ENCODE measurements at places on chromosomes 3 and 15.

GRCh38 chr15:57387564-57388076 is 11.3 kb downstream of the CGNL1 start:
- DNase-seq: no peak

GRCh38 chr3:171156401-171157010 is 130.0 kb upstream of the SLC2A2 start:
- DNase-seq: no peak

GRCh38 chr3:32862247-32862935 is 44.6 kb downstream of the TRIM71 start:
- no peak for DNase-seq

DNA sequence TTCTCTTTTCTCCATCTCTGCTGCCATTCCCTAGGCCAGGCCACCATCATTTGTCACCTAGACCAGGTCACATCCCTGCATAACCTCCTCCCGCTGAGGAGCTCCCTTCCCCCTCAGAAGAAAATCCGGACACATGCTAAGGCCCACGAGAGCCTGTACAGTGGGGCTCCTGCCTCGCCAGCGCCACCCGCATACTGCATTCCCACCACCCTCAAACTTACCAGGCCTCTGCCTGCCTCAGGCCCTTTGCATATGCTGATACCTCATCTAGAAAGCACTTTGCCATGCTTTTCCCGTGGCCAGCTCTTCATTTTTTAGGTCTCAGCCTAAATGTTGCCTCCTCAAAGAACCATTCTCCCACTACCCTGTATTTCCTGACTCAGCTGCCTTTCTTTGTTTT is 220.1 kb upstream of the CTDSPL start:
- DNase-seq: no peak

DNA sequence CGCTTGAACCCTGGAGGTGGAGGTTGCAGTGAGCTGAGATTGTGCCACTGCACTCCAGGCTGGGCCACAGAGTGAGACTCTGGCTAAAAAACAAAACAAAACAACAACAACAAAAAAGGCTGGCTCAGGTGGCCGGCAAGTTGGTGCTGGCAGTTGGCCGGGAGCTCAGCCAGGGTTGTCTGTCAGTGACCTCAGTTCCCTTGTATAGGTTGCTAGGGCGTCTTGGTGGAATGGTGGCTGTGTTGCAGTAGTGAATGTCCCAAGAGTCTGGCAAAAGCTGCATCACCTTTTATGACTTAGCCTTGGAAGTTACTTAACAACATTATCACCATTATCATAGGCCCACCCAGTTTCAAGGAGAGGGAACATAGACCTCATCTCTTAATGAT is 40.6 kb downstream of the ASB7 start:
- no peak for DNase-seq

- DNase-seq: no peak
These were observed 395.5 kb upstream of the PROK2 start for GRCh38 chr3:72180405-72180804.

All from activated effector memory CD4-positive, alpha-beta T cell treated with Interleukin-2 at 50 U/mL for 16 hours (primary cell).